ENCODE measurements at places on chromosomes 2 and 18.

DNA sequence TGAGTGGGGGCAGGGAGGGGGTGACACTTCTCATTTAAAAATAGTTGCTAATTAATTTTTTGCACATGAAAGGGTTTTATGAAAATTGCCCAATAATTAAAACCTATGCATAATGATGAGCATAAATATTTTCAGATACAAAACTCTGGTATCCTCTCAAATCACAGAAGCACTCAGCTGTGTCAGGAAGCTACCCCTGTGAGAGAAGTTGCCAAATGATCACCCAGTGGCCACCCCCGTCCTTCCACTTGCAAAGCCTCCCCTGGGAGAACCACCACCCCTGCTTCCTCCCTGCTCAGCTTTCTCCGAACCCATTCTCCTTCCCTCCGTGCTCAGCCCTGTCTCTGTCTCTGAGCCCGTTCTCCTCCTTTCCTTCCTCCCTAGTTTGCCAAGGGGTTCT is 400.2 kb upstream of the SALL3 start:
- no peak for DNase-seq

- DNase-seq = no peak
These were observed 6.3 kb upstream of the SPP2 start for GRCh38 chr2:234044157-234044556.

GRCh38 chr2:139217641-139218040 is 437.5 kb upstream of the NXPH2 start:
- DNase-seq = no peak

- DNase-seq = no peak
These were observed at the start of gene ANKMY1 for GRCh38 chr2:240557808-240558207. Gene ANKMY1 (minus strand): TSS chr2:240557988. CDS start chr2:240557335, 653 bp downstream.

- no peak for DNase-seq
These were observed 247.4 kb downstream of the KLHL29 start for GRCh38 chr2:23632386-23632785.

DNA sequence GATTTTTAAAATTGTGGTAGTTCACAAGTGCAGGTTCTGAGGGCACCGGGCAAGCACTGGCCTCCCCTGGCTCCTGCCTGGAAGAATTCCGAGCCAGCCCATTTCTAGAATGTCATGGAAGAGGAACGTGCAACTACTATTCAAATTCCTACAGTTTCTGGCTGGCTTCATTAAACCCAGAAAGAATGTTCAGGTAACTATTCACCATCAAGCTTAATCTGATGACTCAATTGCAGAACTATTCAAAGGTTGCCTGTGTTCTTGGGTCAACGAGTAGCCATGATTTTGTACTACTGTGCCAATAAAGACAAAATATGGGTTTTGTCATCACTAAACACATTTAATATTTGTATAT is 14.3 kb upstream of the MFF start:
- no peak for DNase-seq

DNA sequence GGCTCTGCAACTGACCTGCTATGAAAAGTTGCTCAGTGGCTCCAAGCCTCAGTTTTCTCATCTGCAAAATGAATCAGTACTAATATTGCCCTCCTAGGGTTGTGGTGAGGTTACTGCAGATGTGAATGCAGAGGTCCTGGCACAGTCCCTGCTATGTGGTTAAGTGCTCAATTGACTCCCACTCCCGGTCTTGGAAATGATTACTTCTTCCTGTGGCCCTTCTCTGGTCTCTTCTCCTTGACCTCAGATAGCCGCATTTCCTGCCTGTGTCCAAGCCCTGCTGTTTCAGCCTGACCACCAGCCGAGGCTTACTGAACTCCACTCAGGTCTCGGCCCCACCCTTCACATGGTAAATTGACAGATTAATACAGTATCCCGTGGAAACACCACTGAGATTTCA is 26.3 kb downstream of the CNGA3 start:
- no peak for DNase-seq

DNA sequence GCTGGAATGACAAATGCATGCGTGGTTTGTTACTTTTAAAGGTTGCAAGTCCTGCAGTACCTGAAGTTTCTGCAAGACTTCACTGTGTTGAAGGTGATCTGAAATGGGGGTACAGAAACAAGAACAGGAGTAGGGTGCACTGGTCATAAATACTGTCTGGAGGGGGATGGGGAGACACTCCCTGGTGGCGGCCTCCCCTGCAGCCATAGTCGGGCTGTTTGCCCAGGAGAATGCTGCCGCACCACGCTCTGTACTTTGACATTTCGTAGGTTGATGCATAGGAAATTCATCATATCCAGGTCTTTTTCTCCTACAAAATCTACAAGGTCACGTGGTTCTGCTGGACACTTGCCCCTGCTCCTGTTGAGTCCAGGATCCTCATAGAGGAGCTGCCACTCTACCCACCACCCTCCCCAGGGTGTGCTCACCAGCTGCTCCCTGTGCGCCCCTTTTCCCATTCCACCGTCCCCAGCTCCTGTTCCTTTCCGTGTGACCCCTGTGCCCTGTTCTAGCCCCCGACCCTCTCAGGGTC is 103.8 kb downstream of the RNF144A start:
- DNase-seq = no peak

DNA sequence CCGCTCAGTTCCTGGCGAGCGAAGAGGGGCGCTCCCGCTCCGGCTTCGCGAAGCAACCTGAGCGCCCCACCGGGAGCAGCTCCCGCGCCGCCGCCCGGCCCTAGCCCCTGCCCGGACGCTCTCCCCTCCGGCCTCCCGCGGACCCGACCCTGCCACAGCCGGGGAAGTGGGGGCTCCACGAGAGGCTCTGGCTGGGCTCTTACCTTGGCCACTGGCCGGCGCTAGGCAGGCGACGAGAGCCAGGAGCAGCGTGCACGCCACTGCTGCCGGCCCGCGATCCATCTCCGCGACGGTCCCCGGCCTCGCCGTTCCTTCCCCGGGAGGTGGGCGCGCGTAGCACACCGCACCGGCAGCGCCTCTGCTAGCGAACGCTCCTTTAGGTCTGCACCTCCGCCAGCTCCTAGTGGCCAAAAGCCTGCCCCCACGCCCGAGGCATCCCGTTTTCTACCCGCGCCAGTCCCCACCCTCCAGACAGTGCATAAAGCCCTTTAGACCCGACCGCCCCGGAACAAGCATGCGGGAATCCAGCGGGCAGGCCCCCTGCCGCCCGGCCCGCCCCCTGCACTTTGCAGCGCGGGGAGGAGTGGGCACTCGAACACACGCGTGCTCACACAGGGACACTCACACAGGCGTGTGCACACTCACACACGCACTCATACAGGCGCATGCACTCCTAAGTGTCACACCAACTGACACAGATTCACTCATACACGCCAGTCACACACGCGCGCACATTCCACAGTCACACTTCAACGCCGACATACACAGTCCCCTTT is at the start of gene LRP2:
LRP2 (minus strand) TSS at position 417 of the 776 bp plus-strand sequence; CDS start at position 282, 135 bp downstream.
- no peak for DNase-seq

Measured in OCI-M1 (cell line).